ENCODE measurements at places on chromosomes 4 and X.

DNA sequence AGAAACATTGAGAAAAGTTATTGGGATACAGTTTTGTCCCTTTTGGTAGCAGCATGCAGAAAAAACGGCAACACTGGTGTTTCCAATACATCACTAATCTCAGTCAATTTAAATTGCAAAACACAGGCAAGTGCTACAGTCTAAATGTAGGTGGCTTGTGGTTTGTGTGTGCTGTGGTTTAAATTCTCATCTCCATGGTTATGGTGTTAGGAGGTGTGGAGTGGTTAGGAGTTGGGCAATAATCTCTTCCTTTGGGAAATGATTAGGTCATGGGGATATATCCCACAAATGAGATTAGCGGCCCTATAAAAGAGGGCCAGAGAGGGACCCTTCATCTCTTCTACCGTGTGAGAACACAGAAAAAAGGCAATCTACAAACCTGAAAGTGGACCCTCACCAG, 1344.3 kb downstream of the ADGRL3 start:
- DNase-seq = no peak

- no peak for DNase-seq
Observed at GRCh38 chrX:15405846-15406245, 21.6 kb upstream of the VEGFD start.

DNA sequence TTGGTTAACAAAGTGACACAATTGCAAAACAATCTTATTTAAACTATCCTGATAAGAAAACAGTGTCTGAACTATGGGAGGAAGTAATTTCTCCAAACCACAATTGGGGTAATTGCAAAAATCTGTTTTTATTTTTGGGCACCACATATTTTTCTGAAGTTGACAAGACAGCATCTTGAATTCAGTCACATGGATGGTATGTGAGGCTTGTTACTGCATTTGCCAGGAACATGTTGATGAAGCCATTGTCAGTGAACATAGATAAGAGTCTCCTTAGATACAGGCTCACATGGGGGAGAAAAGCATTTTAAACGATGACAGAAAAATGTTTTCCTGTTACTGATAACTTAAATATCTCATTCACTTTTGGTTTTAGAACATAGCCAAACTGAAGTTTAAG, 5.5 kb upstream of the USP53 start:
- no peak for DNase-seq

- no peak for DNase-seq
Observed at GRCh38 chr4:38869511-38869910, 1.9 kb downstream of the FAM114A1 start.

DNA sequence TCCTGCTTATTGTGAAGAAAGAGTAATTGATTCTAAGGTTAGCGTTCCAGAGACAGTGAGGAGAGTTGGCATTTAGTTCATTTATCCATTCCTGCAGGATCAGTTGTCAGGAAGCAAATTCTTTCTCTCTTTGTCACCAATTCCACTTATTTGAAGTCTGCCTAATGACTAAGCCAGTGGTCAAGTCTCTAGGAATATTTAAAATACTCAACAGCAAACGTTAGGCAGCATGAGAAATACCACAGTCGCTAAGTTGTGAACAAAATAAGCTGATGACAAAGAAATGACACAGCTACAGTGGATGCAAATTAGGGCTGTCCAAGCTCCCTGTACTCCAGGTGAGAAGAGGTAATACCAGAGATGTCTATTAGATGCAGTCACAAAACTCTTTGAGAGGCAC, 6.6 kb upstream of the MAGEB17 start:
- no peak for DNase-seq

GRCh38 chr4:60737858-60738257, 462.3 kb upstream of the ADGRL3 start:
- DNase-seq = no peak

- no peak for DNase-seq
Observed at GRCh38 chr4:76373919-76374552, 46.9 kb downstream of the CCDC158 start.

DNA sequence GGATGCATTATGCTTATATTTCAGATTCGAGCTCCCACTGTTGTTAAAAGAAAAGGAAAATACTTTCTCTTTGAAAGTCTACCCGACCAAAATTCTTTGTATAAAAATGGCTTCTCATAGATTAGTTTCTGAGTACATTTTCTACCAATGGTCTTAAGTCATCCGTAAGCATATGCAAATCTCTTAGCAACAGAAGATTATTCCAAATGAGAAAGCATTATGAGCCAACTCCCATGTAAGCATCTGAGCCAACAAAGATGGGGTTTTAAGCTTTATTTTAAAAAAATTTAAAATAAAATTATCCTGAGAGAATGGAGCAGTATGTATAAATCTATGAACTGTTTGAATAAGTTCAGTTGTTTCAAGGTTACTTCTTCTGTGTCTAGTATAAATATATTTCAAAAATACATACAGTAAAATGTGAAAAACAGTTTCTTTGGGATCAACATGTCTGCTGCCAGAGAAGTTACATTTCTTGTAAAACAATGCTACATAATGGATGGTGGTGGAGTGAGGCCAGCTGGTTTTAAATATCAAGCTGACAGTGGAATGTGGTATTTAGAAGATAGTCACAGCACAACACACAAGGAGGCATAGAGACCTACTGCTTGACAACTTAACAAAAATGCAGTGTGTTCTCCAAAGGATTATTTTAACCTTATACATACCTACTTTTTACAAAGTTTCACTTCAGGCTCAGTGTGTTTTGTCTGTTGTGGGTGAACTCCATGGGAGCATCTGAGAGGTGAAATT, 199.5 kb upstream of the DIPK2B start:
- DNase-seq = no peak

DNA sequence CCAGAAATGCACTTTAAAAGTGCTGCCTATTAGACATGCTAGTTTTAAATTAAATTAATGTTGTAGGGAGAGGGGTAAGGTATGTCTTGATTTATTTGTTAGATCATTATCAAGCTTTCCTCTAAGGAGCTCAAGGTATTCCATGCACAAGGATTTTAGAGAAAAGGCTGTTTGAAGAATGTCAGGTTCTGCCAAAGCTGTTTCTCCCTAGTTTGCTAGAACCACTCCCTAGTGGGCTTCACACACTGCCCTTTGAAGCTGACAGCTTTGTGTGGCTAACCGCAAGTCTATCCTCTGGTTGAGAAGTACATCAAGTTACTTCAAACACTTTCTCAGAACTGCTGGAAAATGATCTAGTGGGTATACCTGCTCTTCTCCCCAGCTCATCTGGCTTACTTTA, 32.3 kb downstream of the RASL11B start:
- no peak for DNase-seq

- DNase-seq = no peak
Observed at GRCh38 chrX:79259073-79259689, 108.0 kb downstream of the ITM2A start.

Measured in WERI-Rb-1 (cell line).